ENCODE measurements at places on chromosomes 5 and 9.

DNA sequence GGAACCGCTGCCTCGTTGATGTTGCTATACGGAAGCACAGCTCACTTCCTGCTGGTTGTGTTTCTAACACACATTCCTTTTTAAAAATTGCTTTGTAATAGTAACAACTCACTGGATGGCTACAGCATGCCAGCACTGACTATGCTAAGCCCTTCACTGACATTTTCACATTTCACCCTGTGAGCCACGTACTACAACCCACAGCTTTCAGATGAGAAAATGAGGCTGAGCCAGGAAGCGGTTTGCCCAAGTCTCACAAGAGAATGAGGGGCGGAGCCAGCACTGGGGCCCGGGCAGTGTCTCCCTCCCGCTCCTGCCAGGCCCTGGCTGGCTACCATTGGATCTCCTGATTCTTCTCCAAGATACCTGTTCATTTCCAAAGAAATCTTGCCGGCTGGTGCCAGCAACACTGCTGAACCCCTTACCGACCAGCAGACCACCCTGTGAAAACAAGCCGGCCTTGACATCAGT is 38.3 kb downstream of the FAM78A start:
- DNase-seq: peak; percentile 59

DNA sequence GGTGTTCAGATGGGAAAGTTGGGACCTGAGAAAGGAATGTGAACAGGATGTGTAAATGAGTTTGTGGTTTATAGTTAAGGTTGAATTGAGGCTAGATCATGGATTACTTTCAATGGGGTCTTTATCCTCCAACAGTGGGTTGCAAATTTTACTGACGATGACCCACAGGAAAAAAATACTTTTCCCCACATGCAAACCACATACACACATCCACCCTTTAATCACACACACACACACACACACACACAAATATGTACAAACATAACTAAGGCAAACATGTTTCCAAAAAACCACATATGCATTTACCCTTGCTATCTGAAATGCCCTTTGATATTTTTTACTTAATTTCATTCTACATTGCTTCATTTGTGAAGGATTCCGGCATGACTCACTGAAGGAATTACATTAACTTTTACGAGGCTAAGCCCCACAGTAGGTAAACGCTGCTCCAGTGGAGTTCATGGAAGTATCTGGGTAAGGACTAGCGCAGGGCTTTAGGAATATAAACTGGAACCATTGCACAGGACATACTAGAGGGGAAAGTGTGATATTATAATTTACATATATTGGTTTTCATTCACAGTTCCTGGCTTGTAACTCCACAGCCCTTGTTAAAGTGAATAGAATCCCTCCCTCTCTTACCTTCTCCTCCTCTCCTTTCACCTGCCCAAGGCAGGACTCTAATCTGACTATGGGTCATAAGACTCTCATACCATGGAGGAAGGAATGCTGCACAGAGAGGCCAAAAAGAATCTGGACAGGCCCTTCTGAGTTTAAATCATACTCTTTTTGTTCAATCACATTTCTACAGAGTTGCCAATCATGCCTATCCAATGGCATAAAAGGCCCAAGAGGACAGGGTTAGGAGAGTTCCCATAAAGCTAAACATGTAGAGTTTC is 8.5 kb upstream of the SPEF2 start:
- no peak for DNase-seq

- DNase-seq: no peak
Measured at GRCh38 chr9:12916042-12916441, 141.2 kb downstream of the LURAP1L start.

DNA sequence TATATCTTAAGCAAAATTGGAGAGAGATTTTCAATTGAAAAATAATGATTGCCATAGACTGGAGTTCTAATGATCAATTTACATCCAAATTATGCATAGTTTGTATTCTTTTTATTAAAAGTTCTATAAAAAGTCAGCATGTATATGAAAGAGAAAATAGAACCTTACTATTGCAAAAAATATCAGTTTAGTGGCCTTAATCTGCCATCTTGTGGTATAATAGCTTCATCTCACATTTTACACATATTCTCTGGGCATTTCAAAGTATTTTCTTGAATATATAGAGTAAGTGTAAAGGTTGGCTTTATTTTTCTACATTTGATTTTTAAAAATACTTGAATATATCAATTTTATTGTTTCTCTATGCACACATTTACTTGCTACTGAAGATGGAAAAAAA is 1858.6 kb upstream of the CDH9 start:
- no peak for DNase-seq

DNA sequence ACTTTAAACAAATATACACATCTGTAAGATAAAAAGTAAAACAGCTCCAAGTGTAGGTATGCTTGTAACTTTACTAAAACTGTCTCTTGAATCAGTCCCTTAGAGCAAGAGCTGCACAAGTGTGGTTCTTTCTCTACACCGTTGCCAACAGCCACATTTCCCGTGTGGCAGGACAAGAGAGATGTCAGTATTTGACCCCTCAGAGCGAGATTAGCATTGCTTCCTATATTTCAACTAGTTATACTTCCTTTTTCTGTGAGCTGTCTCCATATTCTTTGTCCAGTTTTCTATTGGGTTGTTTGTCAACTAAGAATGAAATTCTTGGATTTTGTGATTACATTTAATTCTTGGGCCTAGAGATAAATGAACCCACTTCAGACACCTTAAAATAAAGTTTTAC is 8.0 kb downstream of the PLIN2 start:
- DNase-seq: no peak

DNA sequence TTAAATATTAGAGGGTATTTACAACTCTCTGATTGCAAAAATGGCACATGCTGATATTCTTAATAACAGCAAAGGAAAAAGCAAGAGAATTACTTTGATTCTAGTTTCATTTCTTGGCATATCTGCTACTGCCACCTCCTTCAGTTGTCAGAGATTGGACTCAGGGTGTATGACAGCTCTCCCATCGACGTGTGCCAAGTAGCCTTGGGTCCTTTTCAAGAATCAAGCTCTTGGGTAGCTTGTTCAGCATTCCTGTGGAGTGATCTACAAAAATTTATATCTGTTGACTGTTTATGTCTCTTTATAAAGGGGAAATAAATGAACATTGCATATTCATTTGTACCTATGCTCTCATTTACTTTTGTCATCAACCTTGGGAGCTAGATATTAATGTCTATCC is 315.6 kb downstream of the PRR16 start:
- DNase-seq: peak; percentile 45

Data from GM04503 (cell line).